ENCODE measurements at places on chromosomes 16 and 17.

DNA sequence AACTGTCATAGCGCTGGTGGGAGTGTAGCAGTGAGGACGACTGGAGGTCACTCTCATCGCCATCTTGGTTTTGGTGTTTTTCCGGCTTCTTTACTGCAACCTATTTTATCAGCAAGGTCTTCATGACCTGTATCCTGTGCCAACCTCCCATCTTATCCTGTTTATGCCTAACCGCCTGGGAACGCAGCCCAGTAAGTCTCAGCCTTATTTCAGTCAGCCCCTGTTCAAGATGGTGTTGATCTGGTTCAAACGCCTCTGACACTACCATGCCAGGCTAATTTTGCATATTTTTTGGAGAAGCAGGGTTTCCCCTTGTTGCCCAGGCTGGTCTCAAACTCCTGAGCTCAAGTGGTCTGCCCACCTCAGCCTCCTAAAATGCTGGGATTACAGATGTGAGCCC, 179.8 kb upstream of the HSBP1 start:
- DNase-seq = no peak

DNA sequence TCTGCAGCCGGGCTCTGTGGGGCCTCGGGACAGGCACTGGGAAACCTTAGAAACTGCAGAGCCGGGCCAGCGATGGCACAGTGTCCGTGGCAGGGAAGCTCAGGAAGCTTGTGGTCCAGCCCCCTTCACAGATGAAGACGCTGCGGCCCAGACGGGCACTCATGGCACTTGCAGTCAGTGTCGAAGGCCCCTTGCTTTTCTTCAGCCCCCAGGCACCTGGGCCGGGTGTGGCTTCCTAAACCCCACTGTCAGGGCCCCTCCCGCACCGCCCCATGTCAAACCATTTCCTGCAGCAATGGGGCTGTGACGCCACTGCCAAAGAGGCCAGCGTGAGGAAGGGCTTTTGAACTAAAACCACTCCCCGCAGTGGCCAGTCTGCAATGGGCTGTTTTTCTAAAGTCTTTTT, 164.0 kb downstream of the LAT start:
- DNase-seq = no peak

DNA sequence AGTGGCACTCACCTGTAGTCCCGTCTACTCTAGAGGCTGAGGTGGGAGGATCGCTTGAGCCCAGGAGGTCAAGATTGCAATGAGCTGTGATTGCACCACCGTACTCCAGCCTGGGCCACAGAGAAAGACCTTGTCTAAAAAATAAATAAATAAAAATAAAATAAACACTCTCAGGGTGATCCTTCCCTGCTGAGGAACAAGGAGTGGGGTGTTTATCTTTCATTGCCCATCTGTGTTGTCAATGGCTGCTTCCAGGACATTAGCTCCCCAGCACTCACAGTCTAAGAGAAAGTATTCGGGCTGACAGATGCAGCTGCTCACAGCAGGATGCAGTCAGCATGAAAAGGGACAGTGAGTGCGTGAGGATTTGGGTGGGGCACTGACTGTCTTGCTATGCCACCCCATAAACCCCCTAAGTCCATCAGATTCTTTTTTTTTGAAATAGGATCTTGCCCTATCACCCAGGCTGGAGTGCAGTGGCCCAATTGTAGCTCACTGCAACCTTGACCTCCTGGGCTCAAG, 31.3 kb upstream of the RBBP6 start:
- DNase-seq = no peak

GRCh38 chr16:12150600-12150999, 174.1 kb downstream of the SNX29 start:
- DNase-seq = no peak

- DNase-seq = no peak
Observed at GRCh38 chr17:75834279-75834920, 9.8 kb downstream of the UNC13D start.
